ENCODE measurements at places on chromosomes 13 and 19.

- DNase-seq = no peak
Measured at GRCh38 chr19:48598996-48599700, 7.4 kb upstream of the SPACA4 start.

DNA sequence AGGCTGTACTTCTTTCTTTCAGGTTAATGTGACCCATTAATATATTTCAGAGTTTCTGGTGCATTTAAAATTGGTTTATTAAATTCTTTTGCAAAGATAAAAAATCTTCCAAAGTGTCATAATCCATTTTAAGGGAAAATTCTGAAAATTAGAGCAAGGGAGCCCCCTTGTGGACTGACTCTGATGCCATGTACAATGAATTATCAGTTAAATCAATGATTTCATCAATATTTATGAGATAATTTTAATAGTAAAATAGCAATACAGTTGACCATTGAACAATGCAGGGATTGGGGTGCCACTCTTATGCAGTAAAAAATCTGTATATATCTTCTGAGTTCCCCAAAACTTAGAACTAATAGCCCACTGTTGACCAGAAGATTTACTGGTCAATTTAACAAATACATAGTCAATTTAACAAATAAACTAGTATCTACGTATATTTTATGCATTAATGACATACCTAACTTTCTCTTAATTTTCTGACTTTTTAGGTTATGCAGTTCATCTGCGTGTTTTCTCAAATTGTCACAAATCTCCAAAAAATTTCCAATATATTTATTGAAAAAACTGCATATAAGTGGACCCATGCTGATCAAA, 479.1 kb upstream of the MIR17HG start:
- DNase-seq = no peak

DNA sequence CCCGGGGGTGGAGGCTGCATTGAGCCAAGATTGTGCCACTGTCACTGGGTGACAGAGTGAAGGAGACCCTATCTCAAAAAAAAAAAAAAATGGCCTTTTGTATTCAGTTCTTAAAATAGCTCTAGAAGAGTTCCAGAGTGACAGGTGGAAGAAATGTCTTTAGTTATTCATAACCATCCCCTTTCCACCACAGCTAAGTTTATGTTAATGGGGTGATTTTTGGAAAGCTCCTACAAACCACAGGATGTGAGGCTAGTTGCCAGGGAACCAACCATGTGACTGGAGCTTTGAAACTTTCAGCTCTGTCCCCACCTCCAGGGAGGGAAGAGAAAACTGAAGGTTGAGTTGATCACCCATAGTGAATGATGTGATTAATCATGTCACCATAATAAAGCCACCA, 6.9 kb downstream of the ZNF490 start:
- no peak for DNase-seq

DNA sequence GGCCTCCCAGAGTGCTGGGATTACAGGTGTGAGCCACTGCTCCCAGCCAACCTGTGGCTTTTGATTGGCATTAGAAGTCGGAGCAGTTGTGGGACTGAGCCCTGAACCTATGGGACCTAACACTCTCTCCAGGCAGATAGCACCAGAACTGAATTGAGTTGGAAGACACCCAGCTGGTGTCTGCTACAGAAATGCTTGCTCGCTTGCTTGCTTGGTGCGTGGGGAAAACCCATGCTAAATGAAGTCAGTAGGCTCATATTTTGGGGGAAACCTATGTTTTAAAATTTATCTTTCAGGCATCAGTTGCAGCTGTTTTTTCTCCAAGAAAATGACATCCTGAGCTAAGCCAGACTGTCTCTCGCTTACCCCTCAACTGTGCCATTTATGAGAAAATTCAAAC, 158.5 kb upstream of the RFC3 start:
- no peak for DNase-seq

DNA sequence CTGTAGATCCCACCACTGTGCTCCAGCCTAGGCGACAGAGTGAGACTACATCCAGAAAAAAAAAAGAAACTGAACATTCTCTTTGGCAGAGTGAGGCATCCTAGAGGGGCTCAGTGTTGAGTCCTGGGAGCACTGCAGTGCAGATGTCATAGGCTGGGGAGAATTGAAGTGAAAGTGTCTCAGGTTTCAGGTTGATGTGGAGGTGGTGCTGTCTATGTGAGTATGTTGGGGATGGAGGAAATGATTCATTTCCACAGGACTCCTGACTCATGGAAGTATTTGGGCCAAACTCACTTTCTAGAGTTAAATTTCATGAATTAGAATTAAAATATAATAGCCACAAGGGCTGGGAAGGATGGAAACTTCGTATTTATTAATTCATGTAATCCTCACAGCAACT, 134.4 kb upstream of the TSC22D1 start:
- DNase-seq = no peak

- DNase-seq = no peak
Measured at GRCh38 chr19:48961051-48961649, 4.0 kb upstream of the FTL start.

DNA sequence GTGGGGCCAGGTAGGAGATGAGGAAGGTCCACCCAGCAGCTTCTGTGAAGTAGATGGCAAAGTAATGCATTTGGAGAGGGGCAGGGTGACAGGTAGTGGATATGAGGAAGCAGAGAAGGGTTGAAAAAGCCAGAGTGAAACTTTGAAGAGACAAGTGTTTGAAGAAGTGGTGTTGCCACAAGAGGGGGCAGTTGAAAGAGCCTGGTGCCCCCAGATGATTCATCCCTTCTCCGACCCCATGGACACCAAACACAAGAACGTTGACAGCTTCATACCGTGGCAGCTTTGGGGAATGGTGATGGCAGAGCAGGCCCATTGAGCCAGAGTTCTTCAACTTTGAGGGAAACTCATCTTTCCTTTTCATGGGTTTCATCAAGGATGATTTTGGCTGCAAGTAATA, 19.9 kb downstream of the IFNL3 start:
- no peak for DNase-seq

- no peak for DNase-seq
Measured at GRCh38 chr13:41693434-41693833, 236.1 kb downstream of the RGCC start.

DNA sequence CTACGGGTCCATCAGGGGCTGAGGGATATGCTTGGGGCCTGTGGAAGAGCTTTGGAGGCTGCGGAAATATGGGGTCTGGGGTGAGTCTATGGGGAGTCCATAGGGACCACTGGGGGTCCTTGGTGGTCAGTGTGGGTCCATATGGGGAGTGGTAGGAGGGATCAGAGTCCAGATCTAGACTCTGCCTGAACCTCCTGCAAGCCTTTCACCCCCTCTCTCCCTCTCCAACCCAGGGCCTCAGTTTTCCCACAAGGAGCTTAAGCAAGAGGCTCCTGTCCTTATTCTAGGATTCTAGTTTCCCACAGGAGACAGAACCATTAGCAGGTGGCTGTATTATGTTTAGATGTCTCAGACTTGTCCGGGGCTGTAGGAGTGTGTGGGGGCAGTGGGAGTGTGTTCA, 161.9 kb upstream of the TSHZ3 start:
- no peak for DNase-seq

GRCh38 chr19:16373532-16373931, 48.9 kb downstream of the KLF2 start:
- DNase-seq = no peak

DNA sequence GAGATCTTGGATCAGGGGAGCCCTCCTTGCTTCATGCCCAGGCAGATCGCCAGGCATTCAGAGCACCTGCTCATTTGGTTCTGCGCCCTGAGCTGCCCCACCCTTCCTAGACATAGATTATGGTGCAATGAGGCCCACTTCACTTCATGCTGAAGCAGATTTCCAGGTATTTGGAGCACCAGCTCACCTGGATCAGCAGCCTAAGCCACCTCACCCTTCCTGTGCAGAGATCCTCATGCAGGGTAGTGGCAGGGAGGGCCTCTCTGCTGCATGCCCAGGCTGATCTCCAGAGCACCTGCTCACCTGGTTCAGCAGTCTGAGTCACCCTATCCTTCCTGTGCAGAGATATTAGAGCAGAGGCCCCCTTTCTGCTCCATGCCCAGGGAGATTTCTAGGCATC, 1966.1 kb downstream of the PCDH9 start:
- DNase-seq = no peak

DNA sequence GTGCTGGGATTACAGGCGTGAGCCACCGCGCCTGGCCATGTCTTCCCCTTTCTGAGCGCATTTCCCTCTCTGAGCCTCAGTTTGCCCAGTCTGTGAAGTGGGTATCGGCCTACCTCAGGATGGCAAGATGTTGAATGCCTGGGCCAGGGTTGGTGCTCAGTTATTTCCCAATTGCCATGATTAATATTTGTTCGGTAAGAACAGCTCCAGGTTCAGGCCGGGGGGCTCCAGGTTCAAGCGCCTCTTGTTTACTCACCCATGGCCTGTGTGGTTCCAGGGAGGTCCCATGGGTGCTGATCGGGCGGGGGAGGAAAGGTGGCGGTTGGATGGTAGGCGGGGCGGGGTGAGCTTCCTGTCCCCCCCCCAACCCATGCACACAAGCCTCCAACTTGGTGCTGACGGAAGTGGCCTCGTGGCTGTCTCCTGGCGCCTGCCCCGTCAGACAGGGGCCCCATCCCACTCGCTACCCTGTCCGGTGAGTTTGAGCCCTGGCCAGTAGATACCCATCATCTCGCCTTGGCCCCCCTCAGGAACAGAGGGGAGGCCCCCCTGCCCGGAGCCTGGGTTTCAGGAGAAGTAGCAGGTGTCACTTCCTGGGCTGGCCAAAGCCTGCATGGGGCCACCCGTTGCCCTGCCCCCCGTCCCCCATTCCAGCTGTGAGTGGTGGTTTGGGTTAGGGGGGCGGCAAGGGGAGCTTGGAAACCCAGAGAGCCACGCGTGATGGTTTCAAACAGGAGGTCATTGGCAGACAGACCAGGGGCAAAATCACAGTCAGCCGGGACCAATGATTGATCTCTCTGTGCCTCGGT, at the start of gene FCHO1:
Gene FCHO1 (plus strand): TSS at position 375 of the 809 bp plus-strand sequence. CDS start 3,688 bp downstream, outside the sequence.
- peak; percentile 87 for DNase-seq

DNA sequence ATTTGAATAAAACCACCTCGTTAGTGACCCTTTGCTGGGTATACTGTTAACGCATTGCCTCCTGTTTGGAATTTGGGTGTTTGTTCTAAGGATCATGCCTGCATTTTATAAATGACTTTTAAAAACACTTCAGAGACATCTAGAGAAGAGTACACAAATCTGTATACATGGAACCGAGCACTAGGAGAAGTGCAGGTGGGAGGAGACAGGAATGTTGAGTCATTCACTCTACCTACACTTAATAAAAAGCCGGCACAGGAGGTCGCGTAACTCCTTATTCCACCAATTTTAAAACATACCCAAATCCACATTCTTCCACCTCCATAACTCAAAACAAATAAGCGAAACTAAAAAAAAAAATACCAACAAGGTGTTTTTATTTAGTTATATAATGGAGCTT, 48.6 kb downstream of the FGF9 start:
- no peak for DNase-seq

DNA sequence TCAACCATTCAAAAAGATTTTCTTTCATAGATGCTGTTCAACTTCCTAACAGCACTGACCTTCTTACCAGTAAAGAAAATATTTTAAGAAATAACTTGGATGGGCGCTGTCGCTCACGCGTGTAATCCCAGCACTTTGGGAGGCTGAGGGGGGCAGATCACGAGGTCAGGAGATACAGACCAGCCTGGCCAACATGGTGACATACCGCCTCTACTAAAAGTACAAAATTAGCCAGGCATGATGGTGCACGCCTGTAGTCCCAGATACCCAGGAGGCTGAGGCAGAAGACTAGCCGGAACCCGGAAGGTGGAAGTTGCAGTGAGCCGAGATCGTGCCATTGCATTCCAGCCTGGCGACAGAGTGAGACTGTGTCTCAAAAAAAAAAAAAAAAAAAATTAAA, 865.7 kb upstream of the SLC10A2 start:
- DNase-seq = no peak

- no peak for DNase-seq
Measured at GRCh38 chr19:16825312-16826052, 3.7 kb upstream of the SIN3B start.

Data from stimulated activated CD8-positive, alpha-beta memory T cell treated with anti-CD3 and anti-CD28 coated beads, Interleukin-7, amount 100 ng/mL, for 48 hours (primary cell).